ENCODE measurements at places on chromosomes 12 and 14. TPM values are rescaled to one million over a fixed set of nuclear protein-coding genes. Genes with fewer than 3 reads are reported as not detected.

CLEC1A gene
- not detected for total RNA-seq

DNA sequence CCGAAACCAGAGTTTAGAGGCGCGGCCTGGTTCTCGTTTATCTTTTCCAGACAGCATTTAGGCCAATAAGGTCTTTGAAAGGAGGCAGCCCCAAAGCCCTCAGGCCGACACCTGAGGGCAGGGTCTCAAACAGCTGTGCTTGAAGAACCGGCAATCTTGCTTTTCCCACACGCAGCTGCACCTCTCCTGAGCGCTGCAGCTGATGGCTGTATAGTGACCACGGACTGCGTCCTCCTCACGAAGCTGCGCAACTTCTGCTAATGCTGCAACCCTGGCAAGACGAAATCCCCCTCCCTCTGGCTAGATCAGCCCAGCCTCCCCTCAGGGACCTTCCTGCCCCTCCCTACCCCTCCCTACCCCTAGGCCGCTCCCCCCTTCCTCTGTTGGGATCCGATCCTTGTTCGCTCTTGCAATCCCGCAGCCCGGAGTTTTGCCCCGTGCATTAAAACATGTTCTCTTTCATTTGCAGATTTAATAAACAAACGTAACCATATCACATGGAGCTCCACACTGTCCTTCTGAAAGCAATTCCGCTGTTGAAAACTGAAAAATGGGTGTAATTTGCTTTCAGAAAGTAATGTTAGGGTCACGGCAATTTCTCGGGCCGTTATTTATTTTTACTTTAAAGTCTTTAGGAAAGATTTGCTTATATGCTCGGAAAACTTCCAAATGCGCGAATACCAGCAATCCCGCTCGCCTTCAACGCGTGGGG lies 4.8 kb upstream of the PAX9 start:
- DNase-seq = no peak

GRCh38 chr12:31353750-31354708 lies 28.1 kb upstream of the SINHCAF start:
- DNase-seq = no peak

OTX2 gene
- not detected for total RNA-seq

DNA sequence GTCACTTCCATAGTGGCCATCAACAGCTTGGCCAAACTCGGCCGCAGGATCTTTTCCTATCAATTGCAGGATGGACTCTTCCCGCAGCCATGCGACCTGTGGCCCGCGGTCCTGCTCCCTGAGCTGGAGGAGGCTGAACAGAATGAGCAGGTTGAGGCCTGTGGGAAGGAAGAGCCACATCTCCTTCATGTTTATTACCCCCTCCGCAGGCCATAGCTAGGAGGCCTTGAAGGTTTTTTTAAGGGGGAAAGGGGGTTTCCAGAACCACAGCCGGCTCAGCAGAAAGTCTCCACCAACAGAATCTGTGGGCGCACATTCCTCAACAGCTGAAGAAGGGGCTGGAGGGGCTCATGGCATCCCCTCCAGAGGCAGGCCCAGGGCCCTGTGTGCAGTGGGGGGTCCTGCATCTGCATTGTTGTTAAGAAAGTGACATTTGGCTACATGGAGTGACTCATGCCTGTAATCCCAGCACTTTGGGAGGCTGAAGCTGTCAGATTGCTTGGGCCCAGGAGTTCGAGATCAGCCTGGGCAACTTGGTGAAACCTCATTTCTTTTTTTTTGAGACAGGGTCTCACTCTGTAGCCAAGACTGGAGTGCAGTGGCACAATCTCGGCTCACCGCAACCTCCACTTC lies 25.2 kb upstream of the PPP1R13B start:
- no peak for DNase-seq
